ENCODE measurements at places on chromosomes 12 and 14.

DNA sequence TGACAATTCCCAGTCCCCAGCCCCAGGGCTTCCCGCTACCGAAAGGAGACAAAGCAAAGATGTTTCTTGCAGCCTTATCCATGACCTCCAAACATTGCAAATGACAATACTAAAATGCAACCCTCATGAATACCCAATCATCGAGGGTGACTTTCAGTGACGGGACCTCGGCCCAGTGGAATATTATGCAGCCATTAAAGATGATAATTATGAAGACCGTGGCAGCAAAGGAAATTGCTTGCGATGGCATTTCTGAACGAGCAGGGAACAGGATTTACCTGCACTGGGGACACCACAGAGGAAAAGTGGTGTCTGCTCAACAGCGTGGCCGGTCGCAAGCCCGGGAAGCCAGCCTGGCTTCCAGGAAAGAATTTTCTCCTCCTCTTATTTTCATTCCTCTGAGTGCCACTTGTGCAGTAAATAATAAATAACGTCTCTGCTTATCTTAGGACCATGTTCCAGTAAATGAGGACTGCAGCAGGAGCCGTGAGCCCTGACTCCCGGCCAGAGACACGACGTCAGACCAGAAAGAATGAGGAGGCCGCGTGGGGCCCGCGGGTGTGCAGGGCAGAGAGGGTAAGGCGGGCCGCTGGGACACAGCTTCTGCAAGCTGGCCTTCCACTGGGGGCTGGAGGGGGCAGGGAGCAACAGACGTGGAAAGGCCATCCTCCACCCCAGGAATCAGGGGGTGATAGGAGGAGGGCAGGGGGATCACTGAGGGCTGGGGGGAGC, 6.6 kb downstream of the C14orf180 start:
- DNase-seq, result no peak

DNA sequence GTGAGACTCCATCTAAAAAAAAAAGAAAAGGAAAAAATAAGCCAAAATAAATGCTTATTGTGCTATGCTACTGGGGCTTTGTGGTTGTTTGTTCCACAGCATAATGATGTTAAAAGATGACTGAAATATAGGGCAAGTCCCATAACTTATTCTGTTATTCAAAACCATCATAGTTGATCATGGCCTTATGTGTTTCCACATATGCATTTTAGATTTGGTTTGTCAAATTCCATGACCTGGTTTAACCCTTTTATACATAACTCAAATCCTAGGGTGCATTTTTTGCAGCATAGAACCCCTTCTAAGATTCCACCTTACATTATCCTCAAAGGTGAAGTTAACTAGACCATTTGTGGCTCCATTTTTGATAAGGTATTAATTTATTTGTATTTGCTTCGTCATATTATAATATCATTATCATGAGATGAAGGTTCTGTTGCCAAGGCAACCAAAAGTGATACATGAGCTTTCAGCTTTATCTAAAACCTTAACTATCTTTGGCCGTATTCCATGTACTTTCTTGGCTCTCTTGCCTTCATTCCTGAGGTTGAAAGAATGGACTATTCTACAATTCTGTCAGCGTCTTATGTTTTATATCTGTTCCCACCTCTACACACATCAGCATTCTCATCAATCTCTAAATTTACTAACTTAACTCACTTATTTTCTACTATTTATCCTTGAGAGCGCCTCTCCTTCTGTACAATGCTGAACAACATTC, 138.7 kb upstream of the DYRK2 start:
- DNase-seq, result no peak

DNA sequence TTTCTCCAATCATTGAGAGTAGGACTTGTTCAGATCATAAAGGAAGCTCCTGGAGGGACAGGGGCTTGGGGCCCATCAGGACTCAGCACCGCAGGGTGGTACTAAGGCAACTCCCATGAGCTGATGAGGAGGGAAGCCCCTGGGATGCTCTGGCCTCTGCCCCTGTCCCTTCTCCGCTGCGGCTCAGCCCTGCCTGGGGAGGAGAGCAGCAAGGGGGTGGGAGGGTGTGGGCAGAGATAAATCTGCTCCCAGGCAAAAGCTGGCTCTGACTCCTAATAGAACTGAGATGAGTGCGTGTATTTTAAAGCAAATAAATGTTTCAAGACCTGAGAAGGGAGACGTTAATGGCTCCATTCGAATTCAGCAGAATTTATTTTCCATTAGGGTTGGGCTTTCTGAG, 52.0 kb upstream of the CHST11 start:
- DNase-seq, result no peak

GRCh38 chr14:72776701-72777261, 117.1 kb downstream of the DPF3 start:
- DNase-seq, result no peak

DNA sequence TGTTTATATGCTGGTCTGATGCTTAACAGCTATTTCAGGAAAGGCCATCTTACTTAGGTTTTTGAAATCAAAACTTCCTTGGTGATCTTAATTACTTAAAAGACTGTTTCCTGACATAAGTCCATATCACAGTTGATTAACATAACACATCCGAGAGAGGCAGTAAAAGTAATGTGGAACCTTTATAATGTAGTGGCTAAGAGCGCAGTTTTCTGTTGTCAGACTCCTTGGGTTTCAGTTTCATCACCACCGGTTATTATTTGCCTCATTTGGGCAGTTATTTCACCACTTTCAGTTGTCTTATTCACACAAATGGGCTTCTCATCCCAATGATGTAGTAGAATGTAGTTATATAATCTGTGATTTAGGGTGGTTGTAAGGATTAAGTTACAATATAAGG, 30.9 kb downstream of the TBC1D15 start:
- DNase-seq, result no peak

GRCh38 chr12:19181666-19182426, 52.3 kb downstream of the PLEKHA5 start:
- no peak for DNase-seq

GRCh38 chr12:63875703-63876102, 31.2 kb downstream of the SRGAP1 start:
- DNase-seq, result no peak

GRCh38 chr14:21038441-21039422, 3.4 kb upstream of the RNASE7 start:
- DNase-seq, result no peak

DNA sequence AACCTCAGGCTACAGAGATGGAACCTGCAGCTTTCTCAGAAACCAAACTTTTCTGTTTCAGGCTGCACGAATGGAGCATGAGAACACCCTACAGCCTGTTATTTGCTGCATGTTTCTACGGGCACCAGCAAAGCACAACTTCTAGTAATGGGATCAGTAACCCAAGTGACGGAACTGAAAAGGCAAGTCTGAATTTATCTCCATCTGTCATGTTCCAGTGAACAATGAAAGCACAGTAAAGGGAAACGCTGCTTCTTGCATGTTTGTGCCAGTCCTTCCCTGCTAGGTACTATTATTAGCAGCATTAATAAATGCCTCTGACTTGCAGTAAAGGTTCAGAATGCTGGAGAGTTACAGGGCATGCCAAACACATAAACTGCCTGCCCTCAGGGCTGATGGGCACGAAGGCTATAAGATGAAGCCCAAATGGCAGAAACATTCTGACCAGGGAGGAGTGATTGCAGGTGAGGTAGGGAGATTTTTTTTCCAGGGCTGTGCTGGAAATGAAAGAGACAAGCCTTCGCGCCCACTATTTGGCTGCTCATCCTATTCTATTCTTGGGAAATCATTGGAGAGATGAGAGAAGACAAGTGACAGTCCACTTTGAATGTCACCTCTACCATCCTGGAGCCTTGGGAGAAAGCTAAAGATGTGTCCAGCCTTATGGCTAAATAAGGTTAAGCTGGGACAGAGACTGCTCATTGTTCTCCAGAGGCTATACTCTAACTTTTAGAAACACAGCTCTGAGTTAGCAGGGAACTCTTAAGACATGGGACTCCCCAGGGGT, 100.4 kb upstream of the PLXNC1 start:
- DNase-seq, result no peak

DNA sequence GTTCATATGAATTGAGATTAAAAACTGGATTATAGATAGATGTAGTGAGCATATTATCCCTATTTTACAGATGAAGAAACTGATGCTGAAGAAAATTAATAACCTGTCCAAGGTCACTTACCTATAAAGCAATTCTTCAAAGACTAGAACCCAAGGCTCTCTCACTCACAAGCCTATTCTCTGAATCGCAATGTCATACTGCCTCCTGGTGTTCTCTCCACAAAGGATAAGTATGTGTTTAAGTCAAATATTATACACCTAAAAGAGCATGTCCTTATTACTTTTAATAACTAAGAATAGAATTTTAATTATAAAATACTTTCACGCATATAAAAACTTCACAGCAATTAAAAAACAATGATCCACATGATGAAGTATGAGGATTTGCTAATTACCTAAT, 721.3 kb upstream of the USP15 start:
- DNase-seq, result no peak

DNA sequence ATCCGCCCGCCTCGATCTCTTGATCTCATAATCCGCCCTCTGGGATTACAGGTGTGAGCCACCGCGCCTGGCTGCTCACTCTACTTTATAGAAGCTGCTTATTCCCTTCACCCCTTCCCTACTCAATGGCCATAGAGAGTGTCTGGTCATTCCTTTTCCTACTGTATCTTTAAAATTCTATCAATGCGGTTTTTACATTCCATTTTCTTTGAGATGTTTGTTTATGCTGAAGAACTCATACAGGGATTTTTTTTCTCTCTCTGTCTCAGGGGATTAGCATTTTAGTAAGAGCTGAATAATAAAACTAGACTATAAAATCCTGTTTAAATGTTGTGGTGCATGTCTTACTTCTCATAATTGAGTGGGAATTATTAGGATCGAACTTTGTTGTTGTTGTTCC, 218.6 kb upstream of the FOXN3 start:
- DNase-seq, result no peak

DNA sequence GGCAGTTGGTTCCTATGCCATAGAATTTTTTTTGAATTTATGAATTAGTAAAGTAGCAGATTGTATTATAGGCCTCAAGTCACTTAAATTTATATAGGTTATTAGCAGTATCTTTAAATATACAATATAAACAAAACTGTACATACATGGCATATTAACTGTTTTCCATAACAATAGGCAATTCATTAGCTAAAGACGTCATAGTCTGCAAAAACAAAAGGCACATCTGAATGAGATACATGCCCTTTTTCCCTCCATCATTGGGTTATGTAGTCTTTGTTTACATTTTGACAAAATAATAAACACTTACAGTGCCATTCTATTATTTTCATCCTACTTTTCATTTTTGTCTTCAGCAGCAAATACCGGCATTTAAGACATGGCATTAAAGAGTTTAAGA, 1.1 kb upstream of the VCPKMT start:
- DNase-seq, result no peak

DNA sequence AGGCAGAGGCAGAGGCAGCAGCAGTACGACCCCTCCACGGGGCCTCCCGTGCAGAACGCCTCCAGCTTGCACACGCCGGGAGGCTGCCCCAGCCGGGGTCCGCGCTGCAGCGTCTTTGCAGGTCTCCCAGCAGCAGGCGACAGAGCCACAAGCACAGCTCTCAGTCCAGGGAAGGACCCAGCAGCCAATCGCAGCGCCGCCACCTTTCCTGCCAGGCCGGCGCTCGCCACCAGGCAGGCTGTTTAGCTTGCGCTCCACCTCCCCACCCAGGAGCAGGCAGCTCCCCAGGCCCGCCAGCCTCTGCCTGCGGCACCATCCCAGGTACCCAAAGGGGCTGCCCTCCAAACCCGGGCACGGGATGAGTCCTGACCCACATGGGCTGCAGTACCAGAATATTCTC, 25.2 kb downstream of the DDX51 start:
- DNase-seq, result no peak

- DNase-seq, result no peak
Measured at GRCh38 chr14:32075672-32076277, 1.3 kb upstream of the ARHGAP5 start.

- DNase-seq, result no peak
Measured at GRCh38 chr12:100666588-100666987, 93.1 kb downstream of the GAS2L3 start.

DNA sequence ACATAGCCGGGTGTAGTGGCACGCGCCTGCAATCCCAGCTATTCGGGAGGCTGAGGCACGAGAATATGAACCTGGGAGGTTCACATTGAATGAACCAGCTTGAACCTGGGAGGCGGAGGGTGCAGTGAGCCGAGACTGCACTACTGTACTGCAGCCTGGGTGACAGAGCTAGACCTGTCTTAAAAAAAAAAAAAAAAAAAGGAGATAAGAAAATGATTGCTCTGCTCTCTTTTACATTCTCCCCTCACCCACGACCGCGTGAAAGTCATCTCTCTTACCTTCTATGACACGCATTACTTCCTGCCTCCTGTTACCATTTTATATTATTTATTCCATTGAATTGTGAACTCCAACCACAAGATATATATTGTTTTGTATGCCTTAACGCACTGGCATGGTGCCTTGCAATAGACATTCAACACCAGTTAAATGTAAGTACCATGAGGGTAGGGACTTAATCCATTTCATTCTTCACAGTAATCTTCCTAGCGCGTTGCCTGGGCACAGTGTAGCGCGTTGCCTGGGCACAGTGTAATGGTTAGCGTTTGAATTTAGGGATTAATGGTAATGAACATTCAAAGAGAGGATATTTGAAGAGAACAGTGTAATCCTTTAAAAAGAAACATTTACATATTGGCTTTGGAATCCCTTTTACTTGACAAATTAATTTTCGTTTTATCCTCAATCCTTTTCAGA, 2.7 kb downstream of the RAP1B start:
- peak; percentile 37 for DNase-seq

GRCh38 chr12:78403136-78403535, 461.4 kb upstream of the SYT1 start:
- no peak for DNase-seq

- no peak for DNase-seq
Measured at GRCh38 chr12:6465467-6466183, 4.9 kb downstream of the VAMP1 start.

GRCh38 chr12:110355073-110355472, 48.4 kb downstream of the ANAPC7 start:
- no peak for DNase-seq

DNA sequence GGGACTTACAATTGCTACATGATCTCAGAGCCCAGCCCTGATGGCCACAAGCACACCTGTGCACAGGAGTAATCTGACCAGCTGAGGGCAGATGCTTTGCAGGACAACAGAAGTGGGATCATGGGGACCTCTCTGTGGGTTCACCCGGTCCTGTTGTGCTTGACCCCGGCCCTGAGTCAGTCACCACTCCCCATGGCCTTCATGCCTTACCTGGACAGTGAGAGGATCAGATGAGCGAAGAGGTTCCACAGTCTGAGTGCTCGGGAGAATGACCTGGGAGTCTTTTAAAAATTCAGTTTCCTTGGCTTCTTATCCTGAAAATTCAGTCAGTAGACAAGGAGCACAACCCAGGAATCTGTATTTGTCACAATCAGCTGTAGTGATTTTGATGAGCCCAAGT, 88.1 kb downstream of the NTF3 start:
- no peak for DNase-seq

GRCh38 chr12:27291862-27292261, 40.8 kb upstream of the BMAL2 start:
- DNase-seq, result no peak
